ENCODE measurements at places on chromosomes 1 and 21.

GRCh38 chr1:1024771-1025699, 5.1 kb downstream of the AGRN start:
- DNase-seq, result no peak

GRCh38 chr21:37341254-37341960, 25.2 kb upstream of the DYRK1A start:
- DNase-seq, result no peak

DNA sequence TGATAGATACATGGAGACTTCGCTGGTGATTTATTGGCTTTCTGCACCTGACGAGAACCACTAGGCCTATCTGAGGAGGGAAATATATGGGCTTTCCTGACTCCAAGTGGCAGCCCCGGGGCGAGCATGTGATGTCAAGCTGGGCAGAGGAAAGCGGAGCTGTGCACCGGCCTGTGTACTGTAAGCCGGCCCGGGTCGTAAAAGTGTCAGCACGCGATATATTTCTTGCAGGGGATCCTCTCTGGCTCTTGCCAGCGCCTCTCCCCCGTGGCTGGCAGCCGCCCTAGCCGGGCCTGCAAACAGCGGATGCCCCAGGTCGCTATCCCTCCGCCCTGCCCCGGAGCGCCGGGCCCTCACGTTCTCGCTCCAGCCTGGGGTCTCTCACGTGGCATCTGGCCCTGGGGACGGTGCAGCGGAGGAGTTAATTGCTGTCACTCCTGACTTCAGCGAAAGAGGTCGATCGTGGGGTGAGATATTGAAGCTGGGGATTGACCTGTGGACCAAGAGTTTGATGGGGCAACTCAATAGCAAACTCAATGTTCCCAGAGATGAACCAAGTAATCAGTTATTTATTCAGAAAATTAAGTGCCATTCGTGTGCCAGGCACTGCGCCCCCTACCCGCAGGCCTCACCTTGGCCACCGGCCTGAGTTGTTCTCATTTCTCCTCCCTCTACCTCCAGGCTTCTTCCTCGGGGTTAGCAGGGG, 41.0 kb upstream of the HAO2 start:
- no peak for DNase-seq

GRCh38 chr21:31201144-31201543, 142.9 kb downstream of the TIAM1 start:
- no peak for DNase-seq

GRCh38 chr1:167898578-167899222, 15.2 kb downstream of the ADCY10 start:
- no peak for DNase-seq

GRCh38 chr21:38244885-38245869, 11.6 kb upstream of the KCNJ15 start:
- no peak for DNase-seq

GRCh38 chr1:233988963-233989696, 84.7 kb downstream of the SLC35F3 start:
- DNase-seq, result no peak

DNA sequence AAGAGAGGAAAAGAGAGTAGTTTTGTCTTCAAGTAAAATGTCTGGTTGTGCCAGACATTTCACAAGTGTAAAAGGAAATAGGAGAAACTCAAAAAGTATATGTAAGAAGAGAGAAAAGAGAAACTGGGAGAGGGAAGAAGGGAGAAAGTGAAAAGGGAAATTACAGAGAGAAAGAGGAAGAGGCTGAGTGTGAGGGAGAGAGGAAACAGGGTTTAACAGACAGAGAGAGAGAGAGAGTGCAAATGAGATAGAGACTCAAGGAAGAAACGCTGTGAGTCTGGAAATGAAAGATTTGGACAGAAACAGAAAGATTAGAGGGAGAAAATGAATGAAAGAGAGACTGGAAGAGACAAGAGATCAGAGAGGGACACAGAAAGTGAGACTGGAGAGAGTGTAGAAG, 806.2 kb downstream of the PLA2G4A start:
- no peak for DNase-seq

- DNase-seq, result no peak
Measured at GRCh38 chr21:38787461-38788274, 18.1 kb upstream of the ETS2 start.

DNA sequence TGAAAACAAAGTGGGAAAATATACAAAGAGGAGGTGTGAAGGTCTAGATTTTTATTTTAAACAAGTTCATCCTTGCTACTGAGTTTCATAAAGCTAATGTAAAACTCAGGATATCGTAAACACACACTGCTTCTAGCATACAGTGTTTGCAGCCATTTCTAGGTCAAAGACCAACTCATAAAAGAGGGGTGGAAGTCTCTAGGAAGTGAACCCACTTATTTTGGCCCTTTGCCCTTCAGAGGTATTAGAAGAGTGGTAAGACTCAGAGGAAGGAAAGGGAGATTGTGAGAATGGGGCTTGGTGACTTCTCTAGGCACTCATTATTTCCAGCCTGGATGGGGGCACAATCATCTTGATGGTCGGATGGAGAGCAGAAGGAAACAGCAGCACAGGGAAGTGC, 91.2 kb downstream of the TNFSF18 start:
- DNase-seq, result no peak

GRCh38 chr1:94119796-94120569, 965 bp downstream of the ABCA4 start:
- DNase-seq, result no peak

DNA sequence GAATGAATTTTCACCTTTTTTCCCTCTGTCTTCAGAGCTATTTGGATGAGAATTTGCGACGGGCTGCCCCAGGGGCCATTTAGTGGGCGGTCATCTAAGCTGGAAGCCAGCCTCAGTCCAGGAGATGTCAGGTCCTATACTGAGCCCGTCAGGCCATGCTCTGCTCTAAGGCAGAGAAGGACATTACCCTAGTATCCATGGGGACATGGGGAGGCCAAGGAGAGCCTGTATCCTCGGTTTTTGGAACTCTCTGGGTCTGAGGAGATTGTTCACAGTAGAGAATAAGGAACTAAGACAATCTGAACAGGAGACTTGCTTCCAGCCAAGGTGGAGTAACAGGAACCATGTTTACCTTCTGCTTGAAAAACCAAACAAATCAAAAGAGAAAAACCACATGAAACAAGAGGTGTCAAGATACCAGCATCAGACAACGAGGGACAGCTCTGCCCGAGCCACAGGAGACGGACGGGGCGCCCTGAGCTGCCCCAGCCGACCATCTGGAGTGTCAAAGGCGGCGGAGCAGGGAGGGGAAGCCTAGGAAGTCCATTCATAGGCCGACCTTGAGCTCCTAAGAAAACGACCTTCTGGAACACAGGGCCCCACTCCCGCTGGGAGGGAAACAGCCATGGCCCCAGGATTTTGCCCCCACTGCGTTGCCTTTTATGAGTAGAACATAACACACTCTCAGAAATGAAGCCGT, 20.0 kb upstream of the ADARB1 start:
- no peak for DNase-seq

DNA sequence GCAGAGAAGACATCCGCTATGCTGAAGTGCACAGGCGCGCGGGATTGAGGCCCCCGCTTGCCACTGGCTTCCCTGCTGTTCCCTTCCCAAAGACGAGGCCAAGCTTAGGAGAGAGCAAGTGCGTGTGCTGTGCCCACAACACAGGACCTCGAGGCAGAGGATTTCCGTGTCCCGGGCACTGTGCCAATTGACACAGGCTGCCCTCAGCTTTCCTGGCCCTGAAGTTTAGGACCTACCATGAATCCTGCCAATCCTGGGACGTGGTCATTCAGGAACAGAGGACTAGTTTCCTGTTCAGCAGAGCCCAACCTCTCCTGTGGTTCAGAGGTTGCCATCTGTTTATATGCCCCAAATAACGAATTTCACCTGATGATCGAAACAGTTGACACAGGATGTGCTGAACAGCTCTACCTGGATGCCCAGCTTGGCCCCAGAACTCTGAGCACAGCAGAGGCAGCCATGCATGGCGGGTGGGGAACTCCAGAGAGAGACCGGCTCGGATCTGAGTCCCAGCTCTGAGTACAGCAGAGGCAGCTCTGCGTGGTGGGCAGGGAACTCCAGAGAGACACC, 22.0 kb downstream of the SLC37A1 start:
- no peak for DNase-seq

DNA sequence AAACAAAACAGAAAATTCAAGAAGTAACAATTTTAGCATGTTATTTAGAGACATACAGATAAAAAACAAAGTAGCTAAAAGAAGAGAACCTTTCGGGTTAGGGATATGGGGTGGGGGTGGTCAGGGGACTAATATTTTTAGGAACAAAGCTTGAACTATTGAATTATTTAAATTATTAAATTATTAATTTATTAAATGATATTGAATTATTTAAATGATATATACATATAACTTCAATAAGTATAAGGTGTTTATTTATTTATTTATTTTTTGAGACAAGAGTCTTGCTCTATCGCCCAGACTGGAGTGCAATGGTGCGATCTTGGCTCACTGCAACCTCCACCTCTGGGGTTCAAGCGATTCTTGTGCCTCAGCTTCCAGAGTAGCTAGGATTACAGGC, 36.0 kb downstream of the EIF2B3 start:
- no peak for DNase-seq

- no peak for DNase-seq
Measured at GRCh38 chr1:13976485-13976884, 276.5 kb downstream of the PRDM2 start.

- no peak for DNase-seq
Measured at GRCh38 chr1:17561247-17561548, 21.7 kb downstream of the ARHGEF10L start.

DNA sequence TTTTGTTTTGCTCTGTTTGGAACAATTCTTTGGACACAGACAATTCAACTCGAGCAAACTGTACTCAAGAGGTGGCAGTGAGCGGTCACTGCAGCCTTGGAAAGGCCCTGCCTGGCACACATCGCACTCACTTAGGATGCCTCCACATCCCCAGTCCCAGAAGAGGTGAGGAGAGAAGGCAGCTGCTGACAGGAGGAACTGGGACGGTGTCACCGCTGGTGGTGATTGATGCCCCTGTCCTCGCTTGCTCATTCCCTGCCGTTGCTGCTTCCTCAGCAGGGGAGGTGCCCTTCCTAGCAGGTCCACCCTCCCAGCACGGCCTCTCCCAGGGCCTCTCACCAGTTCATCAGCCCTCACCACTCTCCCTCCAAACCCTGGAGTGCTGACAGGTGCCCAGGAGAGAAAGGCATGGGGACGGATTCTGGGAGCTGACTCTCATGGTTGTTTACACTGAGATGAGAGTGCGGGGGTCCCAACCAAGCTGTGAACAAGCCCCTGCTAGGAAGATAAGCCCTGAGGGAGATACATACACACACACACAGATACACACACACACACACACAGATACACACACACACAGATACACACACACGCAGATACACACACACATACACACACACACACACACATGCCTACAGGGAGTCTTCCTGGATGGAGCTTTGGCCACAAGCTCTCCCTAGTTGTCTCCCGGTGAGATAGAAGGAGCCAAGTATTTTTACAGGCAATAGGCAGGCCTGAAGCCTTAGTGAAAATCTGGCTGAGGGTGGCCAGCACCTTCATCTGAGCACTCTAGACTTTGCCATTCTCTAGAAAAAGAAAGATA, 101.1 kb downstream of the CDC7 start:
- DNase-seq, result no peak

GRCh38 chr1:44256762-44257554, 43.7 kb downstream of the DMAP1 start:
- DNase-seq, result no peak

GRCh38 chr1:193060406-193060805, 994 bp downstream of the RO60 start:
- no peak for DNase-seq

GRCh38 chr1:116178837-116179236, 67.6 kb downstream of the MAB21L3 start:
- DNase-seq, result no peak

DNA sequence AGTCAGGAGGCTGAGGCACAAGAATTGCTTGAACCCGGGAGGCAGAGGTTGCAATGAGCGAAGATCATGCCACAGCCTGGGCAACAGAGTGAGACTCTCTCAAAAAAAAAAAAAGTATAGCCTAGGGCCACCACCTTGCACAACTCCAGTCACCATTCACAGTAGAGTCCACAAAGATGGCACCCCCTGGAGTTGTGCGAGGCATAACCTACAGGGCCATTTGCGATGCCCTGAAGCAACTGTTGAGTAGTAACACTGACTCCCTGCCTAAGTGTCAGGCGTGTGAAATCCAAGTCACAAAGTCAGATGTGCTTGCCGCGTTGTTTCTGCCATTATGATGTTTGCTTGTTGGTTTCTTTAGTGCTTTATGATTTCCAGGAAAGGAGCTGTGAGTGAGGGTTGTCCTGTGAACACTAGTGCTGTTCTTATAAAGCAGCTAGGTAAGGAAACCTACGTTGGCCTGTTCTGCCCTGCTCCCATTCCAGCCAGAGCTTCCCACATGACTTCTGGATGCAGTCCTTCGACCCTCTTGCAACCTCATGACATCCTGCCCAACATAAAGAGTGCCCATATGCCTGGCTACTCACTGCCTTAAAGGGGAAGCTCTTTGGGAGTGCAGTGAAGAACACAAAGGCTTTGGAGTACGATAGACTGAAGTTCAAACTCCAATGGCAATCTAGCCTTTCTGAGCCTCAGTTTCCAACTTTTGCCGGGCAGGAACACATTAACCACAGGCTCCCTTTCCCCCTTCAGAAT, 29.8 kb downstream of the FHAD1 start:
- DNase-seq, result no peak

DNA sequence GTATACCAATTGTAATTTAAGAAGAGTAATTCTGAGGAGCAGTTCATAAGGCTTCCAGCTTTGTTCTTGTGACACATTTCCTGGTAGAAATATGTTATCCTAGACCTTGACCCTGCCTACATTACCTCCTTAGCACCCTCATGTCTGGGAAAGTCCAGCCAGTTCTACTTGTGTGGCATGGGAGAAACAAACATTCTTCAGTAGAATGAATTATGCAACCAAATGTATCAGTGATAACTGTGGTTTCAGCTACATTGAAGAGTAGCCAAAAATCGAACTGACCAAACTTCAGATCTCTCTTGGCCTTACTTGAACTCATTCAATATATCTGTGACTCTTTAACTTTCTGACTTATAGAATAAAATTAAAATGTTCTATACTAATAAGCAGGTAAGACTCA, 308.1 kb upstream of the LYPLAL1 start:
- no peak for DNase-seq

GRCh38 chr1:215444715-215445414, 122.2 kb upstream of the KCTD3 start:
- no peak for DNase-seq

- no peak for DNase-seq
Measured at GRCh38 chr1:91610789-91611188, 110.1 kb downstream of the CDC7 start.

DNA sequence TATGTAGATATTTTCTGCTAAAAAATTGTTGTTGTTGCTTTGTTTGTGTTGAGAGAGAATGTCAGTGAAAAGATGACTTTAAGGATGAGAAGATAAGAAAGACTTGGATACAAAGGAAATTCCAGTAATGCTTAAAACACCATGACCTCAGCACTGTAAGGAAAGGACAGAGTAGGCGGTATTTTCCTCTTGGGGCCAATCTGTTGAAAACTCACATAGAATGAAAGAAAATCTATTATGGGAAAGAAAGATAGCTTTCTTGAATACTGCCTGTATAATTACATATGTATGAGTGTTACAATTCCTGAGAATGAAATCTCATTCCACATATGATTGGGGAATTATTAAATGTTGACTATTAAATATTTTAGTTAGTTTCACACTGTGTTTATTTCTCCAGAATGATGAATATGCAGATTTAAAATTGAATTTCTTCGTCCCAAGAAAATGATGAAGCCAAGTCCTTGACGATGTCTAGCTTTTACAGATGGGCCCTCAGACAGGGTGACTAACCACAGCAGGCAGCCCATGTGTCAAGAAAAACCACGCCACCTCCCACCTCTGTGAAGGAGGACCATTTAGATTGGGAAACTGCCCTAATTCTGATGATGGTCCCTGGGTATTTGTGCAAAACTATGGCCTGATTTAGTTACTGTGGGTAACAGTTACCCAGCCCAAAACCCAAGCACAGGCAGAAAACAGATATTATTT, 49.7 kb upstream of the LMO4 start:
- no peak for DNase-seq

Measured in caudate nucleus (tissue), 63 donors.